ENCODE measurements at places on chromosomes 12 and 14.

GRCh38 chr14:52253503-52253902, 14.0 kb upstream of the PTGDR start:
- H3K36me3 ChIP-seq = no peaks in the 10 kb centered on the region
- H3K4me1 ChIP-seq = no peaks in the 10 kb centered on the region
- no peak overlapping the region for H3K27ac ChIP-seq
- H3K4me3 ChIP-seq = no peak overlapping the region
- H3K27me3 ChIP-seq = peaks cover 25% of the 10 kb centered on the region

DNA sequence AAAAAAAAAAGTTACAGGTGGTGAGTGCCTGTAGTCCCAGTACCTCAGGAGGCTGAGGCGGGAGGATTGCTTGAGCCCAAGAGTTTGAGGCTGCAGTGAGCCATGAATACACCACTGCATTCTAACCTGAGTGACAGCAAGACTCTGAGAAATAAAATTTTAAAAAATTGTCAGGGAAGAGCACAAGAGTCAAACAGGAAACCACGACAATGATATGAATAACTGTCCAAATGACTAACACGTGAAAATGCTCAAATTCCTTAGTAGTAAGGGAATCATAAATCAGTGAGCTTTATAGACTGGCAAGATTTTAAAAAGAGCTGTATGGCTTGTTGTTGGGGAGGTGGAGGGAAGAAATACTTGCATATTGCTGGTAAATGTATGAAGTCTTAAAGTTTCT, 12.9 kb upstream of the ASPG start:
- H3K4me3 ChIP-seq = no peak overlapping the region
- H3K27ac ChIP-seq = no peak overlapping the region
- peaks cover 5% of the 10 kb centered on the region for H3K36me3 ChIP-seq
- peaks cover 14% of the 10 kb centered on the region for H3K4me1 ChIP-seq

DNA sequence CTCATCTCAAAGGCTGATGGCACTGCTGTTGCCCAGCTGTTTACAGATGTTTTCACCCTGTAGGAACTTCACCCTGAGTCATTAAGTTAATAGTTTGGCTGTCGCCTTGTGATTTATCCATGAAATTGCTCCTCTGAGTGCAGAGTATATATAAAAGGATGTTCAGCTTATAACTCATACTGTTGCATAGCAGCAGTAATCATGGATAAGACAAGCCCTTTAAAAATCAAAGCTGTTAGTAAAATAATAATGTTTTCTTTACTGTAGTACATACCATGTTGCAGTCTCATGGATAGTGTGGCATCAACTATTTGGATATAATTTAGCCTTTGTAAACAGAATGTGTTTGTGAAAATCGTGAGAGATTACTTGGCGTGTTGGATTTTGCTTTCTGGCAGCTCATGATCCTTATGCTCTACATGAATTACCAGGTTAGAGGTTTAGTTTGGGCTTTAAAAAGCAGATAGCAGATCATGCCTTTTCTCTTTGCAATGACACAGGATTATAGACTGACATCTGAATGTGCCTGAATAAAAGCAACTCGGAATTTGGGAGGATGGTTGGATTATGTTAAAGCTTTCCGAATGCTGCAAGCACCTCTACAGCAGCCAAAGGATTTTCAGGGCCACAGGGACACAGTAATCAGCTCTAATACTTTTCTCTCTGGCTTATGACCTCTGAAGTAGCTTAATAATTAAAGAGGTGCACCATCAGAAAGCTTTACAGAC, 279.7 kb upstream of the ATP2B1 start:
- H3K36me3 ChIP-seq = no peaks in the 10 kb centered on the region
- H3K27me3 ChIP-seq = peaks cover under 1% of the 10 kb centered on the region
- no peak overlapping the region for H3K4me3 ChIP-seq
- H3K4me1 ChIP-seq = peaks cover 5% of the 10 kb centered on the region
- no peak overlapping the region for H3K27ac ChIP-seq

DNA sequence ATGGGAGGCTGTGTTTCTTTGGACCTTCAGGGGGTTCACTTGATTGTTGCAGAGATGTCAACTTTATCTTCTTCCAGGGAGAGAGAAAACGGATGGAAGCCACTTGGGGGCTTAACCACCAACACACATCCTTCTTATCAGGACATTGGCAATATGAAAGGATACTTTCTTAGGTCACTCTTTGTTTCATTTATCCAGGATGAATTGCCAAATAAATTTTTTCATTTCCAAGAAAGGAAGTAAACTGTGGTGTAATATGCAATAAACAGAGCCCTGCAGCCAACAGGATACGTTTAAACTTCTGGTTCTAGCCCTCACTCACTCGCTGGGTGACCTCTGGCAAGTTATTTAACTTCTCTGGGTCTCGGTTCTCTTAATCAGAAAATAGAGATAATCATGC, 77.8 kb downstream of the CCDC60 start:
- H3K4me1 ChIP-seq = no peaks in the 10 kb centered on the region
- H3K27ac ChIP-seq = no peak overlapping the region
- H3K36me3 ChIP-seq = no peaks in the 10 kb centered on the region
- no peak for DNase-seq
- H3K4me3 ChIP-seq = no peak overlapping the region

GRCh38 chr12:101925361-101925760, 48.0 kb downstream of the DRAM1 start:
- H3K4me1 ChIP-seq = peaks cover 18% of the 10 kb centered on the region
- no peak for DNase-seq
- H3K36me3 ChIP-seq = no peaks in the 10 kb centered on the region
- no peaks in the 10 kb centered on the region for H3K27me3 ChIP-seq
- no peak overlapping the region for H3K27ac ChIP-seq

- no peak overlapping the region for H3K4me3 ChIP-seq
- peaks cover 23% of the 10 kb centered on the region for H3K27me3 ChIP-seq
- no peaks in the 10 kb centered on the region for H3K36me3 ChIP-seq
- H3K27ac ChIP-seq = no peak overlapping the region
- H3K4me1 ChIP-seq = peaks cover 6% of the 10 kb centered on the region
Observed at GRCh38 chr14:72701237-72701565, 192.7 kb downstream of the DPF3 start.

DNA sequence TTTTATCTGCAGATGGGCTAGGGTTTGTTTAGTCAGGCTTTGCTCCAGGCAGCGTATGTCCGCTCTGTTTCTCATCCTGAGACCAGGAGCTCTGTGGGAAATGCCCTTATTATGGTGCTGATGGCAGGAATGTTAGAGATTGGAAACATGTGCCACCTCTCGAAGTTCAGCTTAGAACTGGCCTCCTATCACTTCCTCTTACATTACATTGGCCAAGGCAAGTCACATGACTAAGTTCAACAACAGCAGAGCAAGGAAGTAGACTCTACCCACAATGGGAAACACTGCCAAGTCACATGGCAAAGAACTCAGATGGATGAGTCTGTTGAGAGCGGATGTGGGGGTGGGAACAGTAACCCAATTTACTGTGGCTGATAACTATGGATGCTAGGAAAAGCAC, 161.9 kb upstream of the WSCD2 start:
- no peak overlapping the region for H3K27ac ChIP-seq
- H3K36me3 ChIP-seq = no peaks in the 10 kb centered on the region
- no peaks in the 10 kb centered on the region for H3K4me1 ChIP-seq
- no peaks in the 10 kb centered on the region for H3K27me3 ChIP-seq
- no peak overlapping the region for H3K4me3 ChIP-seq
- no peak for DNase-seq

DNA sequence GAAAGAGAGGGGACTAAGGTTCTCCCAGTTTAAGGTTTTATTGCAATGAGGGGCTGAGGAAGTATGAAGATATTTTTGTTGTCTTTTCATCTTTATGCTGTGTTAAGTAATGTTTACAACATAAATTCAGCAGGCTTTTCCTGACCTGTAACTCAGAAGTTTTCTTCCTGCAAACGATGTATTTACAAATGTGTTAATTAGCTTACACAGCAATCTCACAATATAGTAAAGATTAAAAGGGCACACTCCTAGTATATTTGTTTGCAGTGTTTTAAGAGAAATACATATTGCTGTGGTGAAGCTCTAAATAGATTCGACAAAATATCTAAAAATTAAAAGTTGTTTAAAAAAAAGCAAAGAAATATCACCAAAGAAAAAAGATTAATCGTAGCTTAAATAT, 55.7 kb downstream of the OR11H12 start:
- no peak for DNase-seq
- no peak overlapping the region for H3K27ac ChIP-seq

GRCh38 chr14:74888164-74889158, 6.7 kb downstream of the DLST start:
- DNase-seq = no peak
- H3K27me3 ChIP-seq = no peaks in the 10 kb centered on the region
- peaks cover 33% of the 10 kb centered on the region for H3K4me1 ChIP-seq
- peak overlapping the region; percentile 26 for H3K27ac ChIP-seq
- H3K4me3 ChIP-seq = no peak overlapping the region
- peaks cover 81% of the 10 kb centered on the region for H3K36me3 ChIP-seq

- peaks cover 3% of the 10 kb centered on the region for H3K36me3 ChIP-seq
- no peaks in the 10 kb centered on the region for H3K27me3 ChIP-seq
- peaks cover 15% of the 10 kb centered on the region for H3K4me1 ChIP-seq
- no peak for DNase-seq
- H3K4me3 ChIP-seq = no peak overlapping the region
- H3K27ac ChIP-seq = no peak overlapping the region
Observed at GRCh38 chr12:14278294-14278953, 87.1 kb upstream of the ATF7IP start.

DNA sequence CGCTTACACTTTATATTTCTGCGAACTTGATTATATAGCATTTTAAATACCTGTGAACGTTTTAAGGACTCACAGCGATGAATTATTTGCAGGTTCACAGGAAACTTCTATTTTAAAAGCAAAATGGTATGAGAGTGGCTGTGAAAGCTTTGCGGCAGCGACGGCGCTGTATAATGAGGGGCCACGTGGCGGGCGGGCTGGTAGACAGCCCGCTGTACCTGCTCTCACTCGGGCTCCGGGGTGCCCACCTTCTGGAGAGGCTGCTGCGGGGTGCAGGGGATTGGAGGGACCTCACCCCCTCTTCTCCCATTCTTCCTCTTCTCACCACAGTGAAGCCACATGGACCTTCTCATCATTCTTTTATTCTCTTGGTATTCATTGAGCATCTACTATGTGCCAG, 164.2 kb upstream of the MYL2 start:
- H3K27me3 ChIP-seq = no peaks in the 10 kb centered on the region
- no peak for DNase-seq
- H3K36me3 ChIP-seq = no peaks in the 10 kb centered on the region
- H3K27ac ChIP-seq = no peak overlapping the region
- H3K4me3 ChIP-seq = no peak overlapping the region
- H3K4me1 ChIP-seq = no peaks in the 10 kb centered on the region

GRCh38 chr14:103260629-103261124, 73.4 kb upstream of the EIF5 start:
- H3K4me1 ChIP-seq = peaks cover 4% of the 10 kb centered on the region
- no peak for DNase-seq
- no peak overlapping the region for H3K27ac ChIP-seq
- H3K27me3 ChIP-seq = peaks cover 32% of the 10 kb centered on the region
- H3K4me3 ChIP-seq = no peak overlapping the region
- H3K36me3 ChIP-seq = no peaks in the 10 kb centered on the region

DNA sequence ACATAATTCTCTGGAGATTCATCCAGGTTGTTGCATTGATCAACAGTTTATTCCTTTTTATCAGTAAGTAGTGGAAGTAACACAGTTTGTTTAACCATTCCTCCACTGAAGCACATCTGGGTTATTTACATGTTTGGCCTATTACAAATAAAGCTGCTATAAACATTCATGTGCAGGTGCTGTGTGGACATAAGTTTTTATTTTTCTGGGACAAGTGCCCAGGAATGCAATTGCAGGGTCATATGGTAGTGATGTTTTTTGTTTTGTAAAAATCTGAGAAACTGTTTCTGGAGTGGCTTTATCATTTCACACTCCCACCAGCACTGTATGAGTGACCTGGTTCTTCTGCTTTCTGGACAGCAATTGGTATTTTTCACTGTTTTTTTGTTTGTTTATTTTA, 505.4 kb downstream of the CCER1 start:
- H3K4me1 ChIP-seq = no peaks in the 10 kb centered on the region
- H3K27me3 ChIP-seq = no peaks in the 10 kb centered on the region
- H3K27ac ChIP-seq = no peak overlapping the region
- no peak for DNase-seq

DNA sequence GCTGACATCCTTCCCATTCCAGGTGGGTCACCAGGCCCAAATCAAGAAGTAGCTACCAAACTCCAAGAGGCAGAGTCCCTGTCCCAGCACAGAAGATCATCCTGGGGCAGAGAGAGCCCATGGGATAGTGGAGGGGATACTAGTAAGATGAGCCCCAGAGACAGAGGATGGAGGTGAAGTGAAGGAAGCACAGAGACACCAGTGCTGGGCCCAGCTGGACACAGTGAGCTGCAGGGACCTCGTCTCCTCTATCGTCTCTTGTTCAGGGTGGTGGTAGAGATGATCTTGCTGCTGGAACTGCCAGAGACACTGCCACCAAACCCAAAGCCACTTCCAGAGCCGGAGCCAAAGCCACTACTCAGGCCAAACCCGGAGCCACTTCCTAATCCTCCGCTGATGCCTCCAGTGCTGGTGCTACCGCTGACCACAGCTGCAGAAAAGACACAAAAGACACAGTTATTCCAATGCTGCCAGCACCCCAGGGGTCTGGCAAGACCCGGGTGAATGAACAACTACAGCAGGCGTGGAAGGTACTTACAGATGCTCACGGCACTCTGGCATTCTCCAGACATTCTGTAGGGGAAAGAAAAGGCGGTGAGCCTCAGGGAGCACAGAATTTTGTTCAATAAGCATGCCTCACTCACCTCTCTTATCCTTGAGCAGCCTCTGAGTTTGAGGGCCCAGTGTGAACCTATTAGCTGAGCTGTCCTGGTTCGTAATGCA, 6.9 kb downstream of the KRT4 start:
- DNase-seq = no peak
- H3K36me3 ChIP-seq = no peaks in the 10 kb centered on the region
- peaks cover 6% of the 10 kb centered on the region for H3K27me3 ChIP-seq

DNA sequence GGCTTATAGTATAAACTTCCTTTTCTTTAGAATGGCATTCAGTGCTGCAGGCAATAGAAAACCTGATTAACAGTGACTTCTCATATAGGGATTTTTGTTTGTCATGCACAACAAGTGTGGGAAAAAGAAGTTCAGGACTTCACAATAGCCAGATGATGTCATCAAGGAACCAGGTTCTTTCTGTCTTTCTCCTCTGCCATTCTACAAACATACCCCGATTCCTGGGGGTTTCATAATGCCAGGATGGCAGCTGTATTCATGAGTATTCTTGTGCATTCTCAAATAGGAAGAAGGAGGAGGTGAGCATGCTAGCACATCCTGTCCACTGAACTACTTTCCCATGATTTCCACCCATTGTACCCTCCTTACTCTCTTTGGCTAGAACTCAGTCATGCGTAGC, 182.7 kb upstream of the EEA1 start:
- H3K4me3 ChIP-seq = no peak overlapping the region
- H3K27ac ChIP-seq = no peak overlapping the region
- peaks cover 2% of the 10 kb centered on the region for H3K4me1 ChIP-seq

- peaks cover 59% of the 10 kb centered on the region for H3K36me3 ChIP-seq
- peak overlapping the region; percentile 77 for H3K4me3 ChIP-seq
- H3K27ac ChIP-seq = no peak overlapping the region
- no peak for DNase-seq
Observed at GRCh38 chr14:52690983-52691760, 4.2 kb downstream of the ERO1A start.

Data from activated T-helper 2 cell treated with anti-CD3 and anti-CD28 coated beads, Interferon-gamma antibody, Interleukin-2, Interleukin-4, amounts not matched to agents 10 μg/mL and 5 μg/mL and 100 μg/mL, durations not matched to agents 14 hours and 24 hours and 36 hours (primary cell).